ENCODE measurements at places on chromosomes 11 and 22.

DNA sequence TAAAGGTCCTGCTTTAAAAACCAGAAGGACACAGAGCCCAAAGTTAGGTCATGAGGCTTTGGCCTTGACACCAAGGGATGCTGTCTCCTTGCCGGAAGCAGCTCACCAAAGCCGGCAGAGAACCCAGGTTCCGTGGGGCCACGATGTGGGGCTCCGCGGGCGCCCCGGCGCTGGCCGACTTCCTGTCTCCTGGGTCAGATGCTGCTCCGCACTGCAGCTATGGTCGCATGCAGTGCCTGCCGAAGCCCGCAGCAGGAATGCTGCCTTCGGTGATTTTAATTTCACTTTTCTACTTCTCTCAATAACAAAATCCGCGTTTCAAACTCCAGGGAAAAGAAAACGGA is 454 bp upstream of the OTUB1 start:
- DNase-seq, result no peak

- DNase-seq, result no peak
Observed at GRCh38 chr11:86159581-86159891, 85.0 kb upstream of the EED start.

- DNase-seq, result no peak
Observed at GRCh38 chr11:72625691-72626413, 48.4 kb downstream of the PDE2A start.

GRCh38 chr11:69301455-69302401 is 7.8 kb downstream of the MYEOV start:
- peak; percentile 95 for DNase-seq

- DNase-seq, result no peak
Observed at GRCh38 chr22:29268511-29269229, 602 bp downstream of the EWSR1 start.

- no peak for DNase-seq
Observed at GRCh38 chr11:63838150-63838677, 696 bp upstream of the MARK2 start.

GRCh38 chr11:41405812-41406211 is 53.6 kb downstream of the LRRC4C start:
- DNase-seq, result no peak

DNA sequence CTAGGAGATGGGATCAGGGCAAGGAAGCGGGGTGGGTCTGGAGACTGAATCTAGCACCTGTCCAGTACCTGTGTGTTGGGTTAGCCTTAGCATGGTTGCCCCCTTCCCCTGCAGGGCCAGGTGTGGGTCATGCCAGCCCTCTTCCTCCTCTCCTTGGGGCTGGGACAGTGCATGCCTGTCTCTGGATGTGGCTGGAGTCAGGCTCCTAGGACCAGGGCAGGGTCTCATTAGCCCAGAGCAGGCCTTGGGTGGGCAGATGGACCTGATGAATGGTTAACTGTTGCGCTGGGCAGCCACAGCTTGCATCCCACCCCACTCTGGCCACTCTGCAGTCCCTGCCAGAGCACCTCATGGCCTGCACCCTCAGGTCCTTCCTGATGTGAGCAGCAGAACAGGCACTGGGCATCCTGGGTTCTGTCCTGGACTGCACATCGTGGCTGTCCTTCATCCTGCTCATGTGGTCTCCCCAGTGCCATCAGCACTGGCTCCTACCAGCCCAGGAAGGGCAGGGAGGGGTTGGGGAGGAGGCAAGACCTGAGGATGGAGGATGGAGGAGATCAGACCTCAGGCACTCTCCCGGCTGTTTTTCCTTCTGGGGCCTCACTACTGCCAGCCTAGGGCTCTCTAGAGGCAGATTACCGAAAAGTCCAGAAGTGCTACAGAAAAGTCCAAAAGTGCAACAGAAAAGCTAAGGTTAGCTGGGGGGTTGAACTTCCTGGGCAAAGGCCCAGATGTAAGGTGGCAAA is 12.8 kb upstream of the CHRM1 start:
- DNase-seq, result no peak

DNA sequence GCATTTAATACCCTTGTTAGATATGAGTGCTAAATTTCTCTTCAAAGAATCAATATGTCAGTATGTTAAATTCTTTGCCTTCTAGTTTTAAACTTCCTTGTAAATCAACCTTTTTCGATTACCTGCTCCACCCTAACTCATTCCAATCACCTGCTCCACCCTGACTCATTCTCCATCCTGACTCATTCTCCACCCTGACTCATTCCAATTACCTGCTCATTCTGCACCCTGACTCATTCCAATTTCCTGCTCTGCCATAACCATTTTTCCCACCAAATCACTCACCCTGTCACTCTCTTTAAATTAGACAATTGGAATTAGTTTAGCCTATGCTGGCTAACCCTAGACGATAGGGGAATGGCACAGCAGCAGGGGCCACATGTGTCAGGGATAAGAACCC is 519.5 kb upstream of the LRRC4C start:
- peak; percentile 36 for DNase-seq

- peak; percentile 88 for DNase-seq
Observed at GRCh38 chr11:67996622-67997474, 7.0 kb downstream of the UNC93B1 start.

GRCh38 chr11:120023551-120023950 is 114.4 kb downstream of the TRIM29 start:
- no peak for DNase-seq

GRCh38 chr22:38214302-38215056 is 12.7 kb downstream of the MAFF start:
- no peak for DNase-seq

- peak; percentile 47 for DNase-seq
Observed at GRCh38 chr11:3614742-3615171, 27.0 kb downstream of the ART5 start.

All from SW480 (cell line).